WERI-Rb-1 (cell line): ENCODE measurements at places on chromosomes 6 and 20.

DNA sequence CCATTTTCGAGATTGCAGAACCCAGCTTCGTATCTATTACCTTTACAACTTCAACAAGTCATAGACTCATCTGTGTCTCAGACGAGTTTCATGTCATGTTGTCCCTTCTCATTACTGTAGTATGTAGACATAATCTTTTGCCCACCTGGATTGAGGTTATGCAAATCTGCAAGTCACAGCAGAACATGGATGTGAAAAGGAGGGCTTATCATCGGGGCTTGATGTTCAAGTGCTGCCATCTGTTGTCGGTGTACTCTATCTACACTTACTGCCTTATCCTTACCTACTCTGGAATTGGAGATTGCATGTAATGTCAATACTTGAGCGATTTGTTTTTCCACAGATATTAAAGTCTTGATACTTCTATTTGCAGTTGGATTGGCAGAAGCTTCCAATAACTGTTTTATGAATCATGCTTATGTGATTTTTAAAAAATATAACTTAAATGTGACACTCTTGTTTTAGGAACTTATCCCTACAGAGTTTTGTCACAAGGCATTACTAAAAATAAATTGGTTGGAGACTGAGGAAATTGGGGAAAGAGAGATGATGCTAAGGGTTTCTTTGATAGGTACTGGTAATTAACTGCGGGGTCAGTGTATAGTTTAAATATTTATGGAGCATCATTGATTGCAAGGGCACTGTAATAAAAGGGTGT is 3.0 kb upstream of the GOPC start:
- DNase-seq = peak; percentile 58

DNA sequence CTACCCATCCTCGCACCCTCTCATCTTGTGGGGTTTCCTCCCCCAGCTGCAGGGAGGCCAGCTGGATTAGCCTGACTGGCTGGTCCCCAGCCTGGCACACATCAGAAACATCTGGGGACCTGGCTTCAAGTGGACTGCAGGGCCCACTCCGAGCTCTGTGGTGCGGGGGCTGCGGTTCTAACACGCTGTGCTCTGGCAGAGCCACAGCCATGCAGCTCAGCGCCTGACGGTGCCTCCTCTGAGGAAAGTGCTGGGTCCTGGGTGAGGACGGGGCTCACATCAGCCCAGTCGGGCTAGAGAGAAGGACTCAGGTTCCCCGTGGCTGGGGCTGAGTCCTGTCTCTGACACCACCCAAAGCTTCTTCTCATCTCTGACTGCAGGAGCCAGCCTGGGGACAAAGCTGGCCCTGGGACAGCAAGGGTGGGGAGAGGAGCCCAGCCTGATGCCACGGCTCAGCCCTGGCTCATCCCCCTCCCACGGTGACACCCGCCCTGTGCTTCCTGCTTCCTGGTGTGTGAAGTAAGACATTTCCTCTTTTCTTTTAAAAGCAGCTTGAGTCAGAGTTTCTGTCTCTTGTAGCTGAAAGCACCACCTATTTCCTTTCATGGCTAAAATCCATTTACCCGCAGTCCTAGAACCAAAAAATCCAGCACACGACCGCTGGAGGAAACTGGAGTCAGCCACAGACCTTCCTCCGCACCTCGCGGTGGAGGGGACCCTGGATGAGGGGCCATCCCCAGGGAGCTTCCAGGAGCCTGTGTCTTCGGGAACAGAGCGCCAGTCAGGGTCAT is 127.4 kb upstream of the AFDN start:
- no peak for DNase-seq

DNA sequence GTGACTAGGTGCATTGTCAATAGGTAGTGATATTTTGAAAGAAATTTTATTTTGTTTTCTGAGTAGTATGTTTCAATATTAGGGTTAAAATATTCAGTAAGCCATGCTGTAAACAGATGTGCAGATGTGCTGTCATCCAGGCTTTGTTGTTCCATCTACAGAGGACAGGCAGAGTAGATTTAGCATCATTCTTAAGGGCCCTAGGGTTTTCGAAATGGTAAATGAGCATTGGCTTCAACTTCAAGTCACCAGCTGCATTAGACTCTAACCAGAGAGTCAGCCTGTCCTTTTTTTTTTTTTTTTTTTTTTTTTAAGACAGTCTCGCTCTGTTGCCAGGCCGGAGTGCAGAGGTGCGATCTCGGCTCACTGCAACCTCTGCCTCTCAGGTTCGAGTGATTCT is 27.1 kb upstream of the BACH2 start:
- no peak for DNase-seq

GRCh38 chr20:4299773-4300172 is 284.4 kb upstream of the RNF24 start:
- no peak for DNase-seq

DNA sequence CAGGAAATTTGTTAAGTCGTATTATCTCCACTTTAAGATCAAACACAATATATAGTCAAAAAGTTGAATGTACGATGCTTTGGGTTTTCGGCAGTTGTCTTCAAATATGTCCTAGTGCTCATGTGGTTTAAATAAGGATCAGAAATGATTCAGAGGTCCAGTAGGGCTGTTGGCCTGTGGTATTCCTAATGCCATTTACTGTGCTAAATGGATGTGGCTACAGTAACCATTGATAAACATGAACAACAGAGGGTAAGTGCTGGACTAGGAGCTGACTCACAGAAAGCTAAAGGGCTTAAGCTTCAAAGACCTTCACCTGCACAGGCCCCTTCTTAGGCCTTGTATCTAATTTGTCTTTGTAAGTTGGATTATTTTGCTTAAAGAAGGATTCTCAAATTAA is 80.5 kb upstream of the TPD52L1 start:
- peak; percentile 24 for DNase-seq

GRCh38 chr6:122683989-122684651 is 73.9 kb downstream of the PKIB start:
- DNase-seq = no peak

DNA sequence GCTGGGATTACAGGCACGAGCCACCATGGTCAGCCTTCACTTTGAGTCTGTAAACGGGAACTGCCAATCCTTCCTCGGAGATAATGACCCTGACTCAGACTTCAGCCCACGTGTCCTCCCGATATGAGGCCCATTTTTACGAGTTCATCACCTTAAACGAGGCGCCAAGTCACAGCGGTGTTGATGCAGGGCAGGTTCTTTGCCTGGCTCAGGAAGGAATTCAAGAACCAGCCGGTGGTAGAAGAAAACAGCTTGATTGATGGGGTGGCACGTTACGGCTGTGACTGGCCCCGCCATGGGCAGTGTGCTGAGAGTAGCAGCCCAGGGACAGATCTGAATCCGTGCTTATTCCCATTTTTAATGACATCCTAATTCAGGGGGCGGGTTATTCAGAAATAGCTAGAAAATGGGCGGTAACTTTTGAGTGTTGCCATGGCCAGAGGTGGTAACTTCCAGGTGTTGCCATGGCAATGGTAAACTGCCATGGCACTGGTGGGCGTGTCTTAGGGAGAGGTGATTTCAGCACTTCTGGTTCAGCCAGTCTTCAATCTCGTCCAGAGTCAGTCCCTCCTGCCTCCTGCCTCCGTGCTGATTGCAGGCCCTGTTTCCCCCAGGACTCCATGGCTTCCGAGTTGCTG is 9.1 kb upstream of the MAP1LC3A start:
- no peak for DNase-seq

GRCh38 chr6:71332012-71332411 is 43.4 kb downstream of the OGFRL1 start:
- no peak for DNase-seq

- DNase-seq = no peak
Observed at GRCh38 chr20:10763112-10763511, 89.3 kb upstream of the JAG1 start.

GRCh38 chr6:40334496-40335270 is 252.5 kb downstream of the LRFN2 start:
- no peak for DNase-seq

- no peak for DNase-seq
Observed at GRCh38 chr20:38023181-38024001, 9.9 kb downstream of the TTI1 start.

GRCh38 chr6:51578362-51578761 is 509.1 kb downstream of the PKHD1 start:
- no peak for DNase-seq

GRCh38 chr6:11324453-11325015 is 92.1 kb upstream of the NEDD9 start:
- no peak for DNase-seq

- DNase-seq = no peak
Observed at GRCh38 chr20:45962031-45962755, 9.8 kb downstream of the ZNF335 start.

DNA sequence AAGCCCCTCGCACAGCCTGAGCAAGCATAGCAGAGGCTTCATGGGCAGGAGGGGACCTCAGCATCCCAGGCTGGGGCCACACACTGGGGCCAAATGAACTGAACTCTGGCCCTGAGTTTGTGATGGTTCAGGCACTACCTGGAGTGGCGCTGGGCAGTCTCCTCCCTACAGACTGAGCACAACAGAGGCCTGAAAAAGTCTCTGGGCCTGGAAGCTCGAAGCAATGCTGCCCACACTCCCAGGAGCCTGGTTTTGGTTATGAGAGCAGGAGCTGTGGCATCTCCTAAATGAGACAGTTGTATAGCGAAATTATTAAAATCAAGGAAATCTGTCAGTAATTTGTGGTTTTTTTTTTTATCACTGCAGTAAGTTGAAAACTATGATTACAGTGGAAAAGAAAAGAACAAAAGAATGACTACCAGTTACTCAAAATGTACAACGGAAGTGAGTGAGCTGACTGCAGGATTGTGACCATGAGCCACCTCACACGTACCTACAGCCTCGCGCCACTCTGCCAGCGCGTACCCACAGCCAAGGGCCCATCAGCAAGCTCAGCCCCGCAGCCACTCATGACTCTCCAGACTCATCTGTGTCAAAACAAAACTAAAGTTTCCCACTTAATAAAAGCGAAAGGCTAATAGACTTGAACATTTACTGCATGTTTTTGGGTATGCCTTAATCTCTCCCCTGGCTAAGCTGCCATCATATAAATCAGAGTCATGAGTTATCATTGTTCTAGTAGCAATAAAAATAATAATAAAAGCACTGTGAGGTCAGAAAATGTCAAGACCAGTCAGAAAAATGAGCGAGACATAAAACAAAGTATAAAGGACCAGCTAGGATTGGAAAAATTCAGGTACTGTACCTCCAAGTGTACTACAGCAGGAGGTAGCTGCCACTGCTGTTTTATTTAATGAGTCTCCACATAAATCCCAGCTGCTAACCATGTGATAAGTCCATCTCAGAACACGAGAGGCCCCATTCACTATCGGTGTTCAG is 177.0 kb downstream of the FOXC1 start:
- no peak for DNase-seq

GRCh38 chr6:127457456-127458064 is 1.6 kb downstream of the KIAA0408 start:
- DNase-seq = no peak

DNA sequence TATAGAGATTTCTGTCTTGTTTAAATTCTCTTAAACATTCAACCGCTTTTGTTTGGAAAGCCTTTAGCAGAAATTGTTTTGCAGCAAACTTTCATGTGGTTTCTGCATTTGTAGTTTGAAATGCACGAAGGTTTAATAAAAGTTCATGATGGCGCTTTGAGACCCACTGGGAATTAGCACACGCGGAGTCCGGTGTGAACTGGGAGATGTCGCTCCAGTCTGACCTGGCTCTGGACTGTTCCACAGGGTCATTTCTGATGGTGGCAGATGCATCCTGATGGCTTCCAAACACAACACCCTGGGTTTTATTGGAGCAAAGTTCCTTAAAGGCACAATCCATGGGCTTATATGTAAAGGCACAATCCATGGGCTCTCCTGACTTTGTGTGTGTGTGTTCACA is 78.1 kb upstream of the MTHFD1L start:
- DNase-seq = no peak

DNA sequence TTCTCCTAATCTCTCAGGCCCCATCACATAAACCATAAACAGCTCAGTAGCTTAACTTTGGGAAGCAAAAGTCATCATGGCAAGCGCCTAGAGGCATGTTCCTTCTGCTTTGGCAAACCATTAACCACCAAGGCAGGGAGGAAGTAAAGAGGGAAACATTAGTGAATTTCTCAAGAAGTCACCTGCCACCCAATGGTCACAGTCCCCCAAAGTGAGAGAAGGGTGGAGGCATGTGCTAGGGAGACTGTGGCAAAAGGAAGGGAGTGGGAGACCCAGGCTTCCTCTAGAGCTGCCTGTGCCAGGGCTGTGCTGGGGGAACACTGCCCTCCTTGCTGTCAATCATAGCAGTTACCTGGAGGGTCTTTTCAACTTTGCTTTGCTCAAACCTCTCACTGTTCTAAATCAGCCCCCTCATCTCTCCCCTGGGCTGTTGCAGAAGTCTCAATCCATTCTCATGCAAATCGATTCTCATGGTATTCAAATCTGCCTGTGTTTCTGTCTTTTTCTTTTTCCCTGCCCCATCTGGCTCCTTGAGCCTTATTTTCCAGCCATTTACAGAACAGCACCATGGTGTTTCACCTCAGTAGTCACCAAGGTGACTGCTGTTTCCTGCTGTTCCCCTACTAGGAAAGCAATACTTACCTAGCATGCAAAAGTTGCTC is 1.8 kb upstream of the RNF24 start:
- DNase-seq = no peak

- DNase-seq = no peak
Observed at GRCh38 chr20:37729909-37730308, 36.1 kb downstream of the CTNNBL1 start.

GRCh38 chr6:14366872-14367271 is 249.3 kb downstream of the CD83 start:
- no peak for DNase-seq

- DNase-seq = no peak
Observed at GRCh38 chr6:57263739-57264138, 41.6 kb upstream of the RAB23 start.

- DNase-seq = no peak
Observed at GRCh38 chr20:6079016-6079415, 25.2 kb upstream of the LRRN4 start.

- no peak for DNase-seq
Observed at GRCh38 chr6:117676577-117677218, 1.4 kb downstream of the NUS1 start.

DNA sequence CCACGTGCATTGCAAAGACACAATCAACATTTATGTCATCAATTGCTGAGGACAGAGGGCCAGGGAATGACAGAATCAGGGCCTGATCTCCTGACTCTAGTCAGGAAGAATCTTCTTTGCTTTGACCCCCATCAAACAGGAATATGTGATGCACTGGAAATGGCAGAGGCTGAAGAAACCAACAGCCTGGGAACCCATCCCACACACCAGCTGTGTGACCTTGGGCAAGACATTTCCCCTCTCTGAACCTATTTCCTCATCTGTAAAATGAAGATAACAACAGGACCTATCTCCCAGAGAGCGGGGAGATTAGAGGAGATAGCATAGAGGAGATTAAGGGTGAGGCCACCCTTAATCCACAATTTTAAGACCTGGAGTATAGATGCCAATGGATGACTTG is 1.5 kb downstream of the HNF4A start:
- no peak for DNase-seq

DNA sequence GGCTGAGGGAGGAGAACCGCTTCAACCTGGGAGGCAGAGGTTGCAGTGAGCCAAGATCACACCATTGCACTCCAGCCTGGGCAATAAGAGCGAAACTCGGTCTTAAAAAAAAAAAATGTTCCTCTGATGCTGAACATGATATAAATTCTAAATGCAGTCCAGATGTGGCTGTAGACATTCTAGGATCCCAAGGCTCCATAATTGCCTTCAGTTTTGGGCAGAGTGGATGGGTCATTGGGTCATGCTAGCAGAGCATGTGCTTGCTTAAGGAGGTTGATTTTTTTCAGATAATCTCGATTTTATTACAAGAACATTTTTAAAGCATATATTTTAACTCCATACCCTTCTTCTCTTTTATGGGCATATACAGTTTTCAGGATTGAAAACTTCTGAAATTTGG is 112.0 kb downstream of the UTRN start:
- no peak for DNase-seq

GRCh38 chr6:44342052-44342451 is 398 bp upstream of the SPATS1 start:
- DNase-seq = no peak
